ENCODE measurements at places on chromosomes 7 and 10. TPM values are rescaled to one million over a fixed set of nuclear protein-coding genes. Genes with fewer than 3 reads are reported as not detected.
A peak's percentile ranks its signal among the peaks of the same experiment; 100 is the strongest.

DNA sequence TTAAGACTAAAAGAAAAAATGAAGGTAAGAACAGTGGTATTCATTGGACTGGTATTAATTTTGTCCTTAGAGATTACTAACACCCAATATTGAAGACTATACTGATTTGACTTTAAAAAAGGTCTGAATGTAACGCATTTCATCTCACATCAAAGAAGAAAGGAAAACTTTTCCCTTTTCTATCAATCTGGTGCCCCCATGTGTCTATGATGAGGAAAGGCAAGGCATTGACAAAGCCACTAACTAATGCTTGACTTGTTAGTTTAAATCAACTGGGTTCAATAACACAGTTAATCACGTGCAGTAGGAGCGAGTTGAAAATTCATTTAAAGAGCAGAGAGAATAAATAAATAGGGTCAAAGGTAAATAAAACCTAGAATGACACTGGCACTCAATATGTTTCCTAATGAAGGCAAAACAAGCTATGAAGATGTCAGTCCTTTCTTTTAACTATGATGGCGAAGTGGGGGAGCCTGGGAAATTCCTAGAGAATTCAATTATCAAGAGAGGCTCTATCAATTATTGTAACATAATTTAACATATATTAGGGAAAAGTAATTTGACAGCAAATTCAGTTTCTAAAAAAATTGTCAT is 180.9 kb downstream of the ANK3 start:
- peak; percentile 55 for DNase-seq

- no peak for DNase-seq
Observed at GRCh38 chr10:44030132-44030531, 354.8 kb downstream of the CXCL12 start.

GRCh38 chr7:30206942-30207341 is 72.2 kb downstream of the MTURN start:
- no peak for DNase-seq

ANK3 gene
- total RNA-seq = 5.4 TPM

LGI1 gene
- not detected for total RNA-seq

IFIT1 gene
- 0.75 TPM for total RNA-seq

ADCYAP1R1 gene
- not detected for total RNA-seq

PAX4 gene
- not detected for total RNA-seq
